IPS-NIHi11 (cell line): ENCODE measurements at places on chromosomes 6 and 20.

- DNase-seq, result no peak
Observed at GRCh38 chr6:33289784-33290315, 449 bp downstream of the PFDN6 start.

GRCh38 chr6:112253841-112254816 lies at the start of gene LAMA4:
LAMA4 (minus strand) TSS chr6:112254567; CDS start chr6:112254150, 417 bp downstream.
- peak; percentile 58 for DNase-seq

- no peak for DNase-seq
Observed at GRCh38 chr6:77326029-77326428, 137.3 kb downstream of the HTR1B start.

DNA sequence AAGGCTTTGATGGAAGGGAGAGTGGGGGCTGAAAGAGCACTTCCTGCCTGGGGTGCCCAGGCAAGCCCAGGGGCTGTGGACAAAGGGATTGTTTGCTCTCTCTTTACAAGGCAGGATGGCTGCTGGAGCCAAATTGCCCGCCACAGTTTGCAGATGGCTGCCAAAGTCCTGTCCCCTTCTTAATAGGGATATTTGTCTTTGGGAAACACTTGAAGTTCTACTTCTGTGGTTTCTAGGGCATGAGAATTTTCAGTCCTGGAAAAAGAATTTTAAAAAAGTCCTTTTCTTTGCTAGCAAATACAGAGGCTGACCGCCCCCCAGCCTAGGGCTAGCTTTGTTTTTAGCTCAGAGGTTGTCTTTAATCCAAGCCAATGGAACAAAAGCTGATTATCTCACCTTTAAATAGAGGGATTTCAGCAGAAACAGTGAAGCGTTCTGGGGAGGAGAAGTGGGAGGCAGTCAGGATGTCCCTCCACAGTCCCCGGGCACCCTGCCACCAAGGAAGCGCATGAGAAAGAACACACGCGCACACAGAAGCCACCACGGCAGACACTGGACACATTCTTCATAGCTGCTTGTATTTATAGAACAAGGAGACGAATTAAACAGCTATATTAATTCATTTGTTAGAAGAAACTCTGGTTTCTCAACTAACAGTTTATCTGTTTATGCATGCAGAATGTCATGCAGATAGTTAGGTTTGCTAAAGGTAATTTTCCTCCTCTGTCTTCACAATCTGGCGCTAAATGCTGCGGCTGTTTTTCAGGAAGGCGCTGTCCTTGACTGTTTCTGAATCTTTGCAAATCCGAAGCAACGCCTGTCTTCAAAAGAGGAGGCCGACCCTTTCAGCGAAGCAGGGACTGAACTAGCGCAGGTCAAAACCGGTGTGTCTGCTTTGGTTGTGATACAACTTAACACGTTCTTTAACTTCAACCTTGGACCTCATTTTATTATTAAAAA lies 736.9 kb downstream of the QKI start:
- DNase-seq, result no peak

DNA sequence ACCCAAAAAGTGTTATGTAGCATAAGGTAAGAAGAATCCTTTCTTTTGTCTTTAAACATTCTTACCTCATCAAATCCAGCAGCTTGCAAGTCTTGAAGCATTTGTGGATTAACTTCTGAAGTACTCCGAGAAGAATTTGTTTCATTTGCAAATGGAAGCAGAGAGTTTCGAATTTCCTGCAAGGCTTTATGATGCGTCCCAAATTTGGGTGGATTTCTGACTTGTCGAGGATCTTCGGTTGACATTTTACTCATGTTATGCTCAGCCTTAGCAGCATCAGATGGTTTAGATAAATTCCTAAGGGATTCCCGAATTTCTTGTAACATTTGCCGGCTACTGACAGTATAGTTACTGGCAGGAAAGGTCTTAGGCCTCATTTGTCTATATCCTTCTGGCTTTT lies 16.2 kb downstream of the LATS1 start:
- DNase-seq, result peak; percentile 15

DNA sequence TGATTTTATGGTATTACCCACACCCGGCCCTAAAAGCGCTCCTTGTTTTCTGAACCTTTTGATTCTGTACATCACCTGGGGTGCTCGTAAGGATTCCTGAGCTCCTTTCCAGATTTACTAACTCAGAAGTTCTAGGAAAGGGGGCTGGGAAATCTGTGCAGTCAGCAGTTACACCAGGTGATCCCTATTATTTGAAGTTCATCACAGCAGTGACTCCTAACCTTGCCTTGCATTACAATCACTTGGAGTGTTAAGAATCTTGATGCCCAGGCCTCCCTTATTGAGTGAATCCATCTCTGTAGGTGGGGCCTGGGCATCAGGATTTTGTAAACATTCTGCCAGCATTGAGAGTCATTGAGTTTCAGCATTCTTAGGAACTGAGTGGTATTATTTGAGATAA lies 44.7 kb downstream of the BMP6 start:
- DNase-seq, result peak; percentile 33

- no peak for DNase-seq
Observed at GRCh38 chr20:38129893-38130609, 35.0 kb downstream of the TGM2 start.

DNA sequence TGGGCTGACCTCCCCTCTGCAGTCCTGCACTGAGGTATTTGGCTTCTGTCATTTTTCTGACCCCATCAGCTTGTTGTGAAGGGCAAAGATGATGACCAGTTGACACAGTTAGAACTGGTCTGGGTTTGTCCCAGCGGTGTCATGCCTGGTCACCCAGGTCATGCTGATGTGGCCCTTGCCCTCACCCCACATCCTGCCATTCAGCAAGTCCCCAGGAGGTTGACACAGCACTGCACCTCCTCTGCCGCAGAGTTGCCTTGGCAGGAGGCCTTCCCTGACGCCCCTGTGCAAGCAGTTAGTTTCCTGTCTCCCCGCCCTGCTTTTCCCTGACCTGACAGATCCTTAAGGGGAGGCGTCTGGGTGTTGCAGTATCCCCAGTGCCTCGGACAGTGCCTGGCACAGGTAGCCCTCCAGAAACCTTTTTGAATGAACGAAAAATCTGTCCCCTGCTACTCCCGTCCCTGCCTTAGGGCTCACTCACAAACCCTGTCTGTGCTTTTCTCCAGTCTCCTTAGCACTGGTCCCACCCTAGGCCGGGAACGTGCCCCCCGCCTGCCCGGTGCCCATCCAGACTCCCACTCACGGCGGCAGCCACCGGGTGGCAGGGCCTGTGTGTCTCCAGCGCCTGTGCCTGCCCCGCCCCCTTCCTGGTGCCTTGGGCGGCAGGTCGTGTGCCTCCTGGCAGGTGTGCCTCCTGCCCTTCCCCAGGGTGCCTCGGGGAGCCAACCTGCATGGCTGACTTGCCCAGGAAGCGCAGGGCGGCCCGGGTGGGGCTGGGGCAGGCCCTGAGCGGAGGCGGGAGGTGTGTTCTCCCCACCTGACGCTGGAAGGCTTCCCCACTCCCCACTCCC lies 146.3 kb upstream of the RNF24 start:
- DNase-seq, result peak; percentile 65

- DNase-seq, result no peak
Observed at GRCh38 chr6:38591439-38591838, 48.3 kb downstream of the BTBD9 start.

DNA sequence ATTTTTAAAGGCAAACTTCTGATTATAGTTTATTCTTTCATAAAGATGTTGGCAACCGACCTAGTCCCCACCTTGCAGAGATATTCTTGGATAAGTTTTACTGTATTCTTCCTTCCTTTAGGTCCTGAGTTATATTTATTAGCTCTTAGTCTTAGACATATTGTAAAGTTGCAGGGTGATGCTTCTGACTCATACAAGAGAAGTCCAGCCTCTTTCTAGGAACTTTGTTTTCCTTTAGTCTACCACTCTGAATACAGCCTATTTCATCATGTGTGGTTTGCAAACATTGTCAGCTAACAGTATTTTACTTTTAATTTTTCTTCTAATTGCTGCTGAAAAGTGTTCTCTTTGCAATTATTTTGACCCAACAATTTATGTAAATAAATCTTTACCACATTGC lies 686.7 kb downstream of the COL12A1 start:
- DNase-seq, result no peak

DNA sequence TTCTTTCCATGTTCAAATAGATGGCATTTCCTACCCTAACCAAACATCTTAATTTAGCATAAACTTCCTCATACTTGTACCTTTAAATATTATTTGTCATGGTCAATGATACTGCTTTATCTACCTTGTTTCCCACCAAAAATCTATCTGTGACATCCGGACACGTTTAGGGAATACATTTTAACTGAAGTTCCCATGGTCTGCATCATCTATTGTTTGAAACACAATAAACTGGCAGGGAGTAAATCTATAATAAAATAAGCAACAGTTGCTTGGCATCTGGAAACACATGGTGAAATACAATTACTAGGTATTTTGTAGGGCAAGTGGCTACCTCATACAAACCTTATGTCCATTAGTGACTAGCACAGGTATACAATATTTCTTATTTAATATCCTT lies 289.1 kb downstream of the GJA1 start:
- no peak for DNase-seq

DNA sequence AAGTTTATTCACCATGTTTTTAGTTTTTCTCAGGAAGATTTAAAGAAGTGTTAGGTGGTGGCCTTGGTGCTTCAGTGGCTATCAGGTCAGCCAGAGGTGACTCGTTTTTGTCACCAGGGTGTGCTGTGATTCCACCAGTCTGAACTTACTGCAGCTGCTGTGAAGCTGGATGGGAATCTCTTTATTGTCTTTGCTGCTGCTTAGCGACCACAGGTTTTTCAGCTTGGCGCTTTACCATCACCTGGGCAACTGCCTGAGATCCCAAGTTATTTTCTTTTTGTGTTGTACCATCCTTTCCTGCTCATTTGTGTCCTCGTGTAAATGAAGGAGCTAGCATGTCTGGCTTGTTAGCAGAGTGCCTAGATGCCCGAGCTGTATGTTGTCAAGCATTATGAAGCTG lies 146.9 kb downstream of the MACROD2 start:
- peak; percentile 70 for DNase-seq

- no peak for DNase-seq
Observed at GRCh38 chr6:70604254-70604653, 37.5 kb downstream of the SDHAF4 start.

DNA sequence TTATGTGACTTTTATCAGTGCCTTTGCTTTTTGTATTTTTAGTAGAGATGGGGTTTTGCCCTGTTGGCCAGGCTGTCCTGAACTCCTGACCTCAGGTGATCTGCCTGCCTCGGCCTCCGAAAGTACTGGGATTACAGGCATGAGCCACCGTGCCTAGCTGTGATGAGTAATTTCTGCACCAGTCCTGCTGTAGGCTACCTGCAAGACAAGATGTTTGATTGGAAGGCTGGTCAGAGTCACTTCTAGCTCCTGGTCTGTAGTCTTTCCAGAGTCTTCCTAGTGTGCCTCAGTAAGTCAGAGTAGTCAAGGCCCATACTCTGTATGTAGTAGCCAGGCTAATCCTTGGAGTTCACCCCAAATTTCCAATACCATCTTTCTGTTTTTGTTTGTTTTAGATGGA lies 8.9 kb downstream of the TIAM2 start:
- no peak for DNase-seq

GRCh38 chr6:147522597-147522996 lies 14.1 kb downstream of the SAMD5 start:
- DNase-seq, result no peak

DNA sequence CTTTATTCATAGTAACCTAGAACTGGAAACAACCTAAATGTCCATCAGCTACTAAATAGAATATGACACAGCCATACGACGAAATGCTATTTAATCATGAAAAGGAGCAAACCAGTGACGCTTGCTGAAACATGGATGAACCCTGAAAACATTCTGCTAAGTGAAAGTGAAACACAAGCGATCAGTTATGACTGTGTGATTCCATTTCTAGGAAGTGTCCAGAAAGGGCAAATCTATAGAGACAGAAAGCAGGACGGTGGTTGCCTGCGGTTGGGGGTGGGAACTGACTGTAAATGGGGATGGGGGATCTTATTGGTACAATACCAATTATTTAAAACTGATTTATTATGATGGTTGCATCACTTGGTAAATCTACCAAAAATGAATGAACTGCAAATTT lies 126.8 kb downstream of the IPCEF1 start:
- no peak for DNase-seq

- DNase-seq, result no peak
Observed at GRCh38 chr6:139262519-139263300, 29.1 kb downstream of the TXLNB start.

GRCh38 chr6:16762550-16763477 lies 1.6 kb upstream of the ATXN1 start:
- peak; percentile 69 for DNase-seq

- DNase-seq, result no peak
Observed at GRCh38 chr20:44646023-44646640, 5.4 kb downstream of the ADA start.

DNA sequence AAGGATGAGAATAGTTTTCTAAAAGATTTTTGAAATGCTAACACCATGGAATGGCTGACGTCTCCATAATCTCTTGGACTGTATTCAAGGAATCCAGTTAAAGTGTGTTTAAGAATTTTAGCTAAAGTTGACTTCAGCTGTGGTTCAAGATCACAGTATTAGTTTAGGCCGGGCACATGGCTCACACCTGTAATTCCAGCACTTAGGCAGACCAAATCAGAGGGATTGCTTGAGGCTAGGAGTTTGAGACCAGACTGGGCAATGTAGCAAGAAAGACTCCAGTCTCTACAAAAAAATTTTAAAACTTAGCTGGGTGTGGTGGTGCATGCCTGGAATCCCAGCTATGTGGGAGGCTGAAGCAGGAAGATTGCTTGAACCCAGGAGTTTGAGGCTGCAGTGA lies 68.2 kb downstream of the RFPL4B start:
- DNase-seq, result no peak

- peak; percentile 45 for DNase-seq
Observed at GRCh38 chr20:24443436-24443835, 26.0 kb upstream of the SYNDIG1 start.
